ENCODE measurements at places on chromosomes 1 and 21.
A peak's percentile ranks its signal among the peaks of the same experiment; 100 is the strongest.

- peaks cover 72% of the 10 kb centered on the region for H3K4me1 ChIP-seq
- peak overlapping the region; percentile 92 for H3K27ac ChIP-seq
- no peaks in the 10 kb centered on the region for H3K27me3 ChIP-seq
- H3K36me3 ChIP-seq = no peaks in the 10 kb centered on the region
- no peak for DNase-seq
These were observed 54.1 kb upstream of the ID3 start for GRCh38 chr1:23613191-23614031.

DNA sequence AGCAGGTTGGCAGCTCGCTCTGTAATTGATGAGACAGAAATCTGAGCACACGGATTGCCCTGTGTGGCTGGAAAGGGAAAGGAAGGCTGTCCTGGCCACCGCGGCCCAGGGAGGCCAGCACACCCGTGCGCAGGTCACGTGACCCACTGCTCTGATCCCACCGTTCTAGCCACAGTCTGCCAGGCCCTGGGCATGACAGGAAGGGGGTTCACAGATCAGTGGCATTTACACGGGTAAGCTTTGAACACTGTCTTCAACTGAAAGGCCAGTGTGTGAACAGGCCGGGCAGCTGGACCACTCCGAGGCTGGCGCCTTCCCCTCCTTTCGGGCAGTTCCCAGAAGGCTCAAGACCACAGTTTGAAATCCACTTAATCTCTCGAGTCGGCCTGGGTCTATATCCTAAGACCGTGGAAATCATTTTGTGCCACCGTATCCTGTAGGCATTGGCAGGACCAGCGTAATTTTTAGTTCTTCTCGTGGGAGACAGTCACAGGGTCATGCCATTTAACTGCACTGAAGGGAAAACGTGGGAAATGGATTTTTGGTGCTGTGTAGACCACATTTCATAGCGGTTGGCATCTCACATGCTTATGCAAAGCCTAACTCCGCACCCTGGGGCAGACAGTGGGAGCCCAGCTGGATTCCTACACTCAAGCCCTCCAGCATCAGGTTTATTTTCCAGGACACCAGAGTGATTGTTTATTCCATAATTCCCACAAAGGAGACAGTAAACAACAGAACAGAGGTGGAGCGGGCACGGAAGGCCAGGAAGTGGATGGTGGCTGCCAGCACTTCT, 3.1 kb upstream of the ADARB1 start:
- H3K4me3 ChIP-seq = no peak overlapping the region
- peaks cover 4% of the 10 kb centered on the region for H3K36me3 ChIP-seq
- no peaks in the 10 kb centered on the region for H3K27me3 ChIP-seq
- peaks cover 11% of the 10 kb centered on the region for H3K4me1 ChIP-seq

GRCh38 chr1:242690849-242691609, 166.5 kb upstream of the PLD5 start:
- H3K27me3 ChIP-seq = peaks cover 6% of the 10 kb centered on the region
- no peaks in the 10 kb centered on the region for H3K36me3 ChIP-seq
- peaks cover 15% of the 10 kb centered on the region for H3K4me1 ChIP-seq
- no peak overlapping the region for H3K27ac ChIP-seq
- no peak for DNase-seq

DNA sequence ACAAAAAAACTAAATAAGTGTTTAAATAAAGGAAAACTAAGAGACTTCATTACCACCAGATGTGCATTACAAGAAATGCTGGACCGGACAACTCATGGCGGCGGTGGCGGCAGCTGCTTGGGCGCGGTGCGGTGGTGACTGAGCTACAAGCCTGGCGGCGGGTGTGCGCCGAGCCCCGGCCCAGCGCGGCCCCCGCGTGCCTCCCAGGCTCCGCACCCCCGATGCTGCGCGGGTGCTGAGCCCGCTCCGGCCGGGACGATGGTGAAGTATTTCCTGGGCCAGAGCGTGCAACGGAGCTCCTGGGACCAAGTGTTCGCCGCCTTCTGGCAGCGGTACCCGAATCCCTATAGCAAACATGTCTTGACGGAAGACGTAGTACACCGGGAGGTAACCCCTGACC, 52.2 kb upstream of the RCOR3 start:
- no peaks in the 10 kb centered on the region for H3K36me3 ChIP-seq
- H3K27ac ChIP-seq = no peak overlapping the region
- H3K4me3 ChIP-seq = no peak overlapping the region
- peaks cover 11% of the 10 kb centered on the region for H3K27me3 ChIP-seq
- no peaks in the 10 kb centered on the region for H3K4me1 ChIP-seq

GRCh38 chr21:27173053-27173452, 206.2 kb upstream of the ADAMTS5 start:
- DNase-seq = no peak
- H3K27me3 ChIP-seq = no peaks in the 10 kb centered on the region
- H3K36me3 ChIP-seq = no peaks in the 10 kb centered on the region
- no peak overlapping the region for H3K27ac ChIP-seq
- no peak overlapping the region for H3K4me3 ChIP-seq

DNA sequence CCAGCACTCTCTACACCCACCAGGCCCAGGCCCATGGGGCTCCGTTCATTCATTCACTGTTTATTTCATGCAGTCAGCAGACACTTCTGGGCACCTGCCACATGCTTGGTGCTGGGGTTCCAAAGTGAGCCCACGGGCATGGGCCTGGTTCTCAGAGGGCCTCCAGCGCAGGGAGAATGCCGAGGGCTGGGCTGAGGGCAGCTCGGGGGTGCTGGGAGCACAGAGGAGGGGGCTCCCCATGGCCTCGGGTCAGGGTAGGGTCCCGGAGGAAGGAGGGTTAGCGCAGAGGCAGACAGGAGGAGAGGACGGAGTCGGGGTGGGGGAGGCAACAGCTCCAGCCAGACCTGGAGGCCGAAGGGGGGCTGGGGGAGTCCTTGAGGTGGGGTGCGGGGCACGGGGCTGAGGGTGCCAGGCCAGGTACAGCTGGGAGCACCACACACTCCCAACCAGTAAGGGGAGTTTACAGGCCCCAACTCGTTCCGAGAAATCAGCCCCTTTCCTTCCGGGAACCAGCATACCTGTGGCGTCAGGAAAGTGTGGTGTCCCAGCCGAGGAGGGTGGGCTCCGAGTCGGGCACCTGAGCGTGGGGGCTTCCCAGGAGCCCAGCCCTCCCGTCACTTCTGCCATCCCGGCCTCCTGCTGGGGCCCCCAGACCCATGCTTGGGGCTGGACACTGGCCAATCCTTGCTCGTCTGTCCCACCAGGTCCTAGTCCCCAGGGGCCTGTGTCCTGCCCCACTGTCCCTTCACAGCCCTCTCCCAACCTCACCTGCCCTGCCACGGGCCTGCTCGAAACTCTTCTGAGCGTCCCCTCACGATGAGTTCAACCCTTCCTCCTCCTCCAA, 10.8 kb downstream of the ARHGEF16 start:
- H3K27me3 ChIP-seq = peaks cover 6% of the 10 kb centered on the region
- no peaks in the 10 kb centered on the region for H3K36me3 ChIP-seq
- H3K4me1 ChIP-seq = peaks cover 5% of the 10 kb centered on the region
- peak overlapping the region; percentile 25 for H3K27ac ChIP-seq
- H3K4me3 ChIP-seq = no peak overlapping the region

- DNase-seq = no peak
- no peak overlapping the region for H3K4me3 ChIP-seq
- H3K27ac ChIP-seq = no peak overlapping the region
- H3K27me3 ChIP-seq = peaks cover 26% of the 10 kb centered on the region
- H3K4me1 ChIP-seq = peaks cover 9% of the 10 kb centered on the region
- no peaks in the 10 kb centered on the region for H3K36me3 ChIP-seq
These were observed 15.2 kb downstream of the TINAGL1 start for GRCh38 chr1:31591425-31592093.

GRCh38 chr1:114164840-114165543, 11.3 kb upstream of the SYT6 start:
- DNase-seq = no peak
- H3K27ac ChIP-seq = no peak overlapping the region
- no peaks in the 10 kb centered on the region for H3K4me1 ChIP-seq
- no peaks in the 10 kb centered on the region for H3K36me3 ChIP-seq
- H3K27me3 ChIP-seq = peaks cover 18% of the 10 kb centered on the region
- H3K4me3 ChIP-seq = no peak overlapping the region

DNA sequence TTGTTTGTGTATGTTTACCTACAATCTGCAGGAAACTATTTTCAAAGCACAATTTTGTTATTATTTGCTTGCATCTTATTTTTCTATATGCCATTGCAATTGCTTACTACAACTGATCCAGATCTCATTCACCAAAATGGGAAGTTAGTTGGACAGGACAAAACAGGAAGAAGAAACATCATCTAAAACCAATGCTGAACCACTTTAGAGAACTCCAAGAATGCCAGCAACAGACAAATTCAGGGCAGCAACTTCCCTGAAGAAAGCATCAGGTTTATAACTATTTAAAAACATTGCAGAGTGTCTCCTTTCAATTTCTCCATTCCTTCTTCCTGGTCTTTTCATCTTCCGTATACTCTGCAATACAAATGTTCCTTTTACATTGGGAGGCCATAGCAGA, 82.4 kb upstream of the SMYD2 start:
- H3K4me1 ChIP-seq = no peaks in the 10 kb centered on the region
- DNase-seq = no peak
- peaks cover 31% of the 10 kb centered on the region for H3K27me3 ChIP-seq
- H3K4me3 ChIP-seq = no peak overlapping the region
- no peaks in the 10 kb centered on the region for H3K36me3 ChIP-seq
- H3K27ac ChIP-seq = no peak overlapping the region

- peak overlapping the region; percentile 8 for H3K4me3 ChIP-seq
- DNase-seq = no peak
- peaks cover 60% of the 10 kb centered on the region for H3K4me1 ChIP-seq
- H3K36me3 ChIP-seq = no peaks in the 10 kb centered on the region
- H3K27me3 ChIP-seq = no peaks in the 10 kb centered on the region
These were observed 1.3 kb downstream of the FGR start for GRCh38 chr1:27633640-27634176.
